ENCODE measurements at places on chromosomes 11 and 22. TPM values are rescaled to one million over a fixed set of nuclear protein-coding genes. Genes with fewer than 3 reads are reported as not detected.

ZC3H12C gene
- total RNA-seq, result 16.7 TPM

DNA sequence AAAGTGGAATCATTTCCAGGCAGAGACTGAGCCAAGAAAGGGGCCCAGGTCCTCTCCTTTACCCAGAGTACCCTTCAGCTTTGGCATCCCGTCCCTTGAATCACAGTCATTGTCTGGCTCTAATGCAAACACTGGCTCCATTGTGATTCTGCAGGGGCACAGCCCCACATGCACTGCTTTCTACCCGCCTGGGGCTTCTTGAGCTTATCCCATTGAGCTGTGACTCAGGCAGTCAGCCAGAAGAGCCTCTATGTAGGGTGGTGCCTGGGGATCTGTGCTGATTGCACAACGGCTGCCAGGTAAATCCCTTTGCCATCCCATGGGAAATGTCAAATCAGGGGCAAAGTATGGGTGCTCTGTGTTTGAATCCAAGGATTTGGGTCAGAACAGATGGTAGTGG is 88.9 kb downstream of the RASSF10 start:
- DNase-seq, result no peak
- H3K27me3 ChIP-seq, result no peaks in the 10 kb centered on the region
- H3K4me3 ChIP-seq, result no peak overlapping the region
- no peak overlapping the region for H3K27ac ChIP-seq
- no peaks in the 10 kb centered on the region for H3K36me3 ChIP-seq

- no peak overlapping the region for H3K27ac ChIP-seq
- H3K27me3 ChIP-seq, result no peaks in the 10 kb centered on the region
- H3K36me3 ChIP-seq, result peaks cover 12% of the 10 kb centered on the region
- peaks cover 3% of the 10 kb centered on the region for H3K4me1 ChIP-seq
- no peak for DNase-seq
These were observed 48.9 kb downstream of the ATG16L2 start for GRCh38 chr11:72863091-72863490.

DNA sequence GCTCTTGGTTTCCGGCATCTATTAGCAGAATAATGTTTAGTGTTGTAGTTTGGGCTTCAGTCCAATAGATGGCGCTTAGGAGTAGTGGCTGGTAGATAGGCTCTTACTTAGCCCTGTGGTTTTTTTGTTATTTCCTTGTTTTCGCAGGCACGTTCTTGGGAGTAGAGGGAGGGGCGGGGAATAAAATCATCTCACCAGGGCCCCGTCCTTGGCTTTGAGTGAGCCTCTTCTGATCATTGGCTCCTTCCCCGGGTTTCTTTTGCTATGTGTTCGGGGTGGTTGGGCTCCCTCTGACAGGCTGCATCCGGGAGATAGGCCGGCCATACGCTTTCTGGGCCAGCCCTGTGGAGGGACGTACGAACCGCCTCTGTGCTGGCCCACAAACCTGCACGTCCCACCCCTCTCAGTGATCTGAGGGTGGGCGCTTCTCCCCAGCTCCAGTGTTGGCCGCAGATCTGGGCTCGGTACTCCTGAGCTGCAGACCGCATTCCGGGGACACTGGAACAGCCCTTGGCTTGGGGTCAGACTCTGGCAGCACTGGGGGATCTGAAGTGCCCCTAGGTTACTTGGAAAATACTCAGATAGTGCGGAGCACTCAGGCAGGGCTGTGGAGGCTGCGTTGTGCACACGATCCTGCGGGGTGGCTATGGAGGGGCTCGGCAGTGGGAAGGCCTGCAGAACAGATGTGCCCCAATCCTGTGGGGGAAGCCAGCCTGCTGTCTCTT is 217.0 kb downstream of the DYNC2H1 start:
- H3K27ac ChIP-seq, result no peak overlapping the region
- no peaks in the 10 kb centered on the region for H3K36me3 ChIP-seq
- peaks cover 3% of the 10 kb centered on the region for H3K4me1 ChIP-seq
- H3K4me3 ChIP-seq, result no peak overlapping the region
- peaks cover 4% of the 10 kb centered on the region for H3K27me3 ChIP-seq

DNA sequence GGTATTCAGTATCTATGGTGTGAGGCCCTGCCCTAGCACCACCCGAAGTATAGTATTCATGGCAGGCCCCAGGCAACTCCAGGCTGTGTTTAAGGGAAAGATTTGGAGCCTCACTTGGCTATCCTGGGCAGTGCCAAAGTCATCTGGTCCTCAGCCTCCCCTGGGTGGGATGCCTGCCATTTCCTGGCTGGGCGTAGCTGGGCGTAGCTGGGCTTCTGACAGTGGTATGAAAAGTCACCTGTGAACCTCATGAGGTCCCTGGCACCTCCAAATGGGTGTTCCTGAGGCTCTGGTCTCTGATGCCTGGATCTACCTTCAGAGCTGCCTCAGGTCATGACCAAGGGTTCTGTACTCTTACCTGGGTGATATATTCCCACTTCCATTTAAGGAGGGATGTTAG is 113.0 kb upstream of the PARVA start:
- H3K4me3 ChIP-seq, result no peak overlapping the region
- H3K27me3 ChIP-seq, result no peaks in the 10 kb centered on the region

RAB38 gene
- 2.0 TPM for total RNA-seq

DNA sequence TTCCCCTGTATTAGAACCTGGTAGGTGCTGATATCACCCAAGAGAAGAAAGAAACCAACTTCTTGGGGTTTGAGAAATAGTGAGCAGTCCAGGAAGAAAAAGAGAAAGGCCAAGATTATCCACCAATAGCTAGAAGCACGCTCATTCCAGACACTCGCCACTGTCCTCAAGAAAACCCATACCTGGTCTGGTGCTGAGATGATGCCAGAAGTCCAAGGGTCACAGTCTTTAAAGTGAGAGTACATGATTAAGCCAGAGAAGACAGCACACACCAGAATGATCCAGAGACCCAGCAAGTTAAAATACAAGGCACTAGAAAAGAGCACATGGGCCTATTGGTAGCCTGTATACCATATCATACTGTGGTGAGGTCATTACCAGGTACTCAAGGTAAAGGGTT is 23.6 kb downstream of the SLC5A12 start:
- H3K27me3 ChIP-seq, result no peaks in the 10 kb centered on the region
- H3K27ac ChIP-seq, result no peak overlapping the region
- H3K4me3 ChIP-seq, result no peak overlapping the region
- H3K4me1 ChIP-seq, result no peaks in the 10 kb centered on the region

- H3K4me3 ChIP-seq, result no peak within 1 kb of the TSS
- peaks cover 13% of the 10 kb centered on the region for H3K27me3 ChIP-seq
- no peak within 1 kb of the TSS for H3K27ac ChIP-seq
- H3K36me3 ChIP-seq, result no peaks in the 10 kb centered on the region
- no peak for DNase-seq
These were observed at the start of gene MRGPRE for GRCh38 chr11:3231851-3232744. TSS of gene MRGPRE (minus strand) at chr11:3232417. CDS start at chr11:3228799, 3,618 bp downstream.

PGGHG gene
- 62.8 TPM for total RNA-seq

NXPE2 gene
- not detected for total RNA-seq

GUCY1A2 gene
- not detected for total RNA-seq

NEFH gene
- 7.5 TPM for total RNA-seq

DLG2 gene
- 1.8 TPM for total RNA-seq

DAGLA gene
- total RNA-seq, result 0.07 TPM

DNA sequence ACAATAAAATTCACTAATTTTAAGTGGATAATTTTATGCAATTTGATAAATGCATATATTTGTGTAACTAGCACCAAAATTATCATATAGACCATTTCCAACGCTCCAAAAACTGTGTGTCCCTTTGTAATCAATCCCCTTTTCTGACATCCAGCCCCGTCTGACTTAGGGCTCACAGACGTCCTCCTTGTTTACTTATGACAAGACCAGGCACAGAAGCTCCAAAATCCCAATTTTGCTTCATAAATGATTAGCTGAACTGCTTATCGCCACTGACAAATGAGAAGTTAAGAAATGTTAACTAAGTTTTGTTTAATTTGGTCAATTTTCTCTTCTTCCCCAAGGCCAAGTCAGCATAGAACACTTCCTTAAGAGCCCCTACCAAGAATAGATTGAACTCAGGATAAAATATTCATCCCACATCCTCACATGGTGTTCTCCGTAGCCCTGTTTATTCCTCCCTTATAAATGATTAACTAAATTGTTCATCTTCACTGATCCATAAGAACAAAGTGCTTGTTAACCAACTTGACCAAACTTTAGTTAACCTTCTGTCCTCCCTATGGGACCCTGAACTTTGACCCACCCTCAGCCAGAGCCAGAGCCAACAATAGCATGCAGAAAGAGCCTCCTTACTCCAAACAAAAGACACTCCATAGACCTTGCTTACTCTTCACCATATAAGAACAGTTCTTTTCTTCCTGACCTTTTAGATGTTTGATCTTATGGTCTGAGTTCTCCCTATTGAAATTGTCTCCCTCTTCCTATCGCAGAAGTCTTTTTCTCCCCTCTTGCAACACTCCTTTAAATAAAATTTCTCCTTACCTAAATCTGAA is 30.8 kb upstream of the GLYAT start:
- DNase-seq, result no peak
- H3K27ac ChIP-seq, result no peak overlapping the region
- H3K4me1 ChIP-seq, result no peaks in the 10 kb centered on the region

All from activated T-helper 2 cell treated with anti-CD3 and anti-CD28 coated beads, Interferon-gamma antibody, Interleukin-2, Interleukin-4, amounts not matched to agents 10 μg/mL and 5 μg/mL and 100 μg/mL, durations not matched to agents 14 hours and 24 hours and 36 hours (primary cell).